Hematopoietic multipotent progenitor cell treated with erythropoietin and hydrocortisone succinate and interleukin-3 and kit ligand, for 8 days (in vitro differentiated cells): ENCODE measurements at places on chromosomes 7 and 10.

- DNase-seq, result no peak
These were observed 170.5 kb downstream of the RPS24 start for GRCh38 chr10:78203915-78204818.

- DNase-seq, result no peak
These were observed 108.7 kb downstream of the PCLO start for GRCh38 chr7:83053965-83054364.

DNA sequence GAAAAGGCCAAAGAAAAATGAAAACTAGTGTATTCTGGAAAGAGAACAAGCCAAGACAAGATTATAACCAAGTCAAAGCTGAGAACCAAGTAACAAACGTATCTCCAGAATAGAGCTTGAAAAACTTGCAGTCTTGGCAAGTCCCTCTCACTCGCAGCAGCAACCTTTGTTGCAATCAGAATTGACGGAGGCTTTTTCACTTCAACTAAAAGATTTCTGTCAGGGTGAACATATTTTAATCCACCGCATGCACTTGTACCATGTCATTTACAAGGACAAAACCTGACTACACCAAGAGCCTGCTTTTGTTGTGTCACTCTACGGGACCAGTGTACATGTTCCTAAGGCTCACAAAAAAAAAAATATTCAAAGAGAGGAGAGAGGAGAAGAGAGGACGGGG lies 122.0 kb downstream of the CHCHD3 start:
- no peak for DNase-seq

- DNase-seq, result peak; percentile 65
These were observed 1128.7 kb downstream of the CNTNAP2 start for GRCh38 chr7:147245274-147245673.

DNA sequence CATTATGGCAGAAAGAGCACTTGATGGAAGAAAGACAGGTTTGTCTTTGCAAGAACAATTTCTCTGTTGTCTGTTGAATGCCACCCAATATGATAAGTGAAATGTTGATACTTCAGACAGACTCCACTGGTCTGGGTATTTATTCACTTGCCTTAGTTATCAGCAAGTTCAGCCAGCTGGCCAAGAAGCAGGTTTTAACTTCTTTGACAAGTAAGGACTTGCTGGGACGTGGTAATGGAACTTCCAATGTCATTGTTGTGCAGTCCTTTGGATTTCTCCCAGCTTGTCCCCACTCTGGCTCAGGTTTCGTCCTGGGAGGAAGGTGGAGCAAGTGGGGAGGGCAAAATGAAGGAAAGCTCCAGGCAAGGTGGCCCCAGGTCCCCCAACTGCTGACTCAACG lies 497.4 kb downstream of the RPS24 start:
- no peak for DNase-seq

GRCh38 chr10:102281102-102281487 lies 35.8 kb downstream of the GBF1 start:
- DNase-seq, result no peak

DNA sequence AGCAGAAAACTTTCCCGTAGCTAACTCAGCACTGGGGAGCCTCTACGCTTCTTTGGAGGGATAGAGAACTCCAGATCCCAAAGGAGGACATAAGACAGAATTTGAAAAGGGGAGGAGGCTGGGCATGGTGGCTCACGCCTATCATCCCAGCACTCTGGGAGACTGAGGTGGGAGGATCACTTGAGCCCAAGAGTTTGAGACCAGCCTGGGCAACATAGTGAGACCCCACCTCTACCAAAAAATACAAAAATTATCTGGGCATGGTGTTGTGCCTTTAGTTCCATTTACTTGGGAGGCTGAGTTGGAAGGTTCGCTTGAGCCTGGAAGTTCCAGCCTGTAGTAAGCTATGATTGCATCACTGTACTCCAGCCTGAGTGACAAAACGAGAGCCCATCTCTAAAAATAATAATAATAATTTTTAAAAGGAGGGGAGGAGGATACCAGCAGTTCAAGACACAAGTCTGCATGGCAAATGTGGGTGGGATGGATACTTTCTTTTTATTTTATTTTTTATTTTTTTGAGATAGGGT lies 165.9 kb upstream of the SH2B2 start:
- no peak for DNase-seq

DNA sequence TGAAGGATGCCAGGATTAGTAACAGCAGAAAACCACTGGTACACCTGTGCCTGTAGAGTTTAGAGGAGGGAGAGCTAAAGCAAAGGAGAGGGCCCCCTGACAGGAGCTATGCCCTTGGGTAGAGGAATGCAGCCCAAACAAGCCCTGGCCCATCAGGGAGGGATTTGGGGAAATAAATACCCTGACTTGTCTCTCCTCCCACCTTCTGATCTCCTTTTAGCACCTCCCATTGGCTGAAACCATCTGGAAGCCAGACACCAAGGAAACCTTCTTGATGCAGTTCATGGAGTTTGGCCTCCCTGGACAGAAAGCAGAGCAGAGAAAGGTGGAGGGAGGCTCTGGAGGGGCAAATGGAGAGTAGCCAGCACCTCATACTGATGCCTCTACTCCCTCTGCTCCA lies 45.3 kb downstream of the ADRA2A start:
- no peak for DNase-seq

GRCh38 chr10:500876-501275 lies 188.6 kb downstream of the DIP2C start:
- no peak for DNase-seq

- no peak for DNase-seq
These were observed 482.2 kb upstream of the C7orf33 start for GRCh38 chr7:148108381-148108780.

DNA sequence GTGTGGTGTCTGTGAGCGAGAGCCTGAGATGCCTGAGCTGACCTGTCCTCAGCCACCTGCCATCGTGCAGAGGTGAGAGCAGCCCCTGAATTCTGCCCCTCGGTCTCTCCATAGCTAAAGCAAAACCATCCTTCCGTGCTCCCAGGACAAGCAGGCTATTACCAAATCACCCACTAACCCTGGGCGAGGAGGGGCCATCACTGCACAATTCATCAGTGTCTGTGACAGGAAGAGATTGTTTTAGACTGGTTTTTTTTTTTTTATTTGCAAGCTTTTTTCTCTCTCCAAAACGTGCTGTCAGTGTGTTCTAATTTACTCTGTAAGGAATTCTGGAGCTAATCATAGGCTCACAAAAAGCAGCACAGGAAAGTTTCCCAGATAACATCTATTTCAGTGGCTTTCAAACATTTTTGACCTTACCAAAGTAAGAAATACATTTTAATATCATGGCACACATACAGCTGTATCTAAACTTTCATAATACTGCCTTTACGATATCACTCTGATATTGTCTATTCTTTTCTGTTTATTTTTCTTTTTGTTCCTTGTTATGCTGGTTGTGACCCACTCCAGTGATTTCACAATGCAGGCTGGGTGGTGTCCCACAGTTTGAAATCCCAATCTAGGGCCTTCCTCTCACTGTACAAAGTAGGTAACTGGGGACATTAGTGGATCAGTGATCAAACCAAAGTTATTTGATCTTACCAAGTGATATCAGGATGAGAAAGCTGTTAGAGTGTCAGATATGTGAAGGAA lies 62.8 kb downstream of the EGFR start:
- DNase-seq, result no peak

DNA sequence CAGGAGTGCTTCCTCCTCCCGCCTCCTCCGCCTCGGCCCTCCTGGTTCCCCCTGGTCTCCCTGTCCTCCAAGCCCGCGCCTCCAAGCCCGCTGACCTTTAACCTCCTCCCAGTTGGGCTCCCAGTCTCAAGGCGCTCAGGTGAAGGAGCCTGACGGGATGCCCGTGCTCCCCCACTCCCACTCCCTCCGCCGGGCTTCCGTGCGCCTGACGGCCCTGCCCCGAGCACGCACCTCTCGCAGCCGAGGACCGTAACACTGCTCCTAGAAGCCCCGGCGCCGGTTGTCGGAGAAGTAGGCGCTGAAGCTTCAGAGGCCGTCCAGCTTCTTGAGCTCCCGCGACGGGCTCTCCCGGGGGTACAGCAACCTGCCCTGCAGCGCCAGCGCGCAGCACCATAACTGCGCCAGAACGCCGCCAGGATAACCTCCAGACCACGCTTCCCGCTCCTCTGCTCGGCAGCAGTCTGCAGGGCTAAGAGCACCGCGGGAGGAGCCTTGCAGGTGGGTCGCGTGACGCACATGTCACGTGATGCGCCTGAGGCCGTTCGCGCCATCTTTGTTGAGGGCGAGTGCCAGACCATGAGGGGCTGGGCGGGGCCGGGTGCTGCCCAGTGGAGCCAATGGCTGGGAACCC lies 71.0 kb upstream of the ZNF479 start:
- no peak for DNase-seq

DNA sequence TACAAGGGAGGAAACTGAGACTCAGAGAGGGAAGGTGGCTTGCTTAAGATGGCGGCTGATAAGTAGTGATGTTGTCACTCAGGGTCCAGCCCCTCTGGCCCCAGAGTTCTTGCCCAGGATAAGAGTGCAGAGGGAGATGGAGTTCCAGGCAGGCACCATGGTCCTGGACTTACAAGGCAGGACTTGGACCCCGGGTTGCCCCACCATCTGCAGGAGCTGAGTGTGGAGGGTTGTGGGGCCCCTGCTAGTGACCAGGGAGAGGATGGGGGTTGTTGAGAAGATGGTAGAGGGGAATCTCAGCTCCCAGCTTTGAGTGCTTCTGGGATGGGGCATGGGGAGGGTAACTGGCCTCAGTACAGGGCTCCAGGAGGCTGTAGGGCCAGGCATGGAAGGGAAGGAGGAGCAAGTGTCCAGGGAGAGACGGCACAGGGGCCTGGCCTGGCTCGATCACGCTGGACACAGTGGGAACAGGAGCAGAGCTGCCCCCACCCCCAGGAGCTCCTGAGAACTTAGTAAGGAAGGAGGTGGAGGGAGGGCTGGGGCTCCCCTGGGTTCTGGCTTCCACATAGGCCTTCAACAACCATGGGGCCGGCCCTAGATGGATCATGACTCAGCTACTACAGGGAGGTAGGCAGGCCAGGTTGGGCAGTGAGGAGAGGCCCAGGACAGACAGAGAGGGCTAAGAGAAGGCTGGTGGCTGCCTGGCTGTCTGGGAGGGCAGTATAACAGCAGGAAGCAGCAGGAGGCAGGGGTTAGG lies 28.2 kb downstream of the PPIF start:
- no peak for DNase-seq

DNA sequence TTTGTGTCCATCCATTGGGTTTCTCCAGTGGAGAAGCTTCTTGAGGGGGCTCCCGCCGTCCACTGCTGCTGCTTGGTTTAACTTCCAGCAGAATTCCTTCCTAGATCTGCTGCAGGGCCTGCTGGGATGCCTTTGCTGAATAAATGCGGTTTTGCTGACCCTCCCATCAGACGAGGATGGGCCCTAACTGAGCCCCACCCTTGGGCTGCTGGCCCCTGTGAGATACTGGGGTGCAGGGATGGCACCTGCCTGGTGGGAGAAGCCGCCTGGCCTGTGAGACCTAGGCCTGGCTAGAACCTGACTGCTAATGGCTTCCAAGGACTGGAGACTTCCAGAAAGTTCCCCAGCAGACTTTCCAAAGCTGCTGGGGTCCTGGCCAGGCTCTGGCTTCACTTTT lies 43.8 kb downstream of the ZNF467 start:
- DNase-seq, result no peak

- no peak for DNase-seq
These were observed 80.1 kb downstream of the SVIL start for GRCh38 chr10:29554660-29555059.
